ENCODE measurements at places on chromosomes 7 and 10.

- no peak for DNase-seq
Measured at GRCh38 chr10:122157451-122157850, 113.6 kb upstream of the BTBD16 start.

DNA sequence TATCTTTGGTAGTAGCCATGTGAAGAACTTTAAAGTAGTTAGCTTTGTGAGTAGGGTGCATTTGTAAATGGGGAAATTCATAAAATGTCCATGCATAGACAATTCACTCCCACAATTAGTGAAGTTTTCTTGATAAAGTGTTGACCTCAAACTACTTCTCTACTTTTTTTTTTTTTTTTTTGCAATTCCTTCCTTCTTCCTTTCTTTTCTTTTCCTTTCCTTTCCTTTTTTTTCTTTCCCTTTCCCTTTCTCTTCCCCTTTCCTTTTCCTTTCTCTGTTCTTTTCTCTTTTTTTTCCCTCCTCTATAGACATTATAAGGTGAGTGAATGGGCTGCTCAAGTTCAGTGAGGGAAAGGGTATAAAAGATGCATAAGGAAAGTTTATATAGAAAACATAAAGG, 184.2 kb downstream of the PTEN start:
- DNase-seq: no peak

- no peak for DNase-seq
Measured at GRCh38 chr7:26928703-26929347, 64.4 kb upstream of the SKAP2 start.

DNA sequence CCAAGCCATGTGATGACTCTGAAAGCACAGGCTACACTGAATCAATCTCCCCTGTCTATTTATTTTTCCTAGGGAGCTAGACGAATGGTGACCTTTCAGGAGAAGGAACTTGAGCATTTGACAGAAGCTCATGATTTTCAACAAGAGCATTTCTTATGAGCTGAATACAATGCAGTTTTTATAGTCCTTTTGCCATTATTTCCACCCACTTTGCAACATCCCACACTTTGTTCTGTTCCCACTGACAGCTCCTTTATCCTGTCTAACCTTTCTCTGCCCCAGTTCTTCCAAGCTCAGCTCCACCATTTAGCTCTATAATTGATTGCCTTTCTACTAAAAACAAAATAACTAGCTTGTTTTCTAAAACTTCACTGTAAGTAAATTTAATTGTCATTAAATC, 91.9 kb upstream of the PRSS1 start:
- DNase-seq: no peak

DNA sequence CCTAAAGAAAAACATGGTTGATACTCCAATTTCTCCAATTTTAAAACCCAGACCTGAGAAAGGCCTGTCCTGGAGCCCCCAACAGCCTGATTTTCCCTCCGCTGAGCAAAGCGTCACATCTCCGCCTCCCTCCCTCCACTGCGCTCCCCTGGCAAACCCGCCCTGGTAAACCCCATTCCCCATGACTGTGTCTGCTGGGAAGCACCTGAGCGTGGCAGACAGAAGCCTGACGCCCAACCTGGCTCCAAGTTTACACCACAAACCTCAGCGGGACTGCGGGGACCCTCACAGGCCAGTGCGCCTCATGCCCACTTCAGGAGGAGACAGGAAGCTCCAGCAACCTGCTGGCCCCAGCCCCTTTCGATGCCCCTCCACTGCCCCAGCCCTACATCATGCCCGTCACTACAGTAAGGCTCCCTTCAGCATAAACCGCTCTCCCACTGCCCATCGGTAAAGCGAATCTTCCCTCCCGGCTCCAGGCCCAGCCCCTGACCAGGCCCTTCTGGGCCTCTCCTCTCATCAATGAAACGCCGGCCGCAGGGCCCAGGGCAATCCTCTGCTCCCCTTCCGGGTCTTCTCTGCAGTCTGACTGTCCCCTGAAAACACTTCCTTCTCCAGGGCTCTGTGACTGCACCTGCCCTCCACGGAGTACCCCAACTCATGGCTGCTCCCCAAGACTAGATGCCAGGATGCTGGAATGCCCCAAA, 233.3 kb downstream of the MAD1L1 start:
- peak; percentile 70 for DNase-seq

GRCh38 chr10:107546284-107546683, 381.8 kb upstream of the SORCS1 start:
- no peak for DNase-seq

- DNase-seq: no peak
Measured at GRCh38 chr10:88193018-88193417, 329.6 kb downstream of the PTEN start.

GRCh38 chr10:132058793-132059759, 6.7 kb upstream of the JAKMIP3 start:
- no peak for DNase-seq

DNA sequence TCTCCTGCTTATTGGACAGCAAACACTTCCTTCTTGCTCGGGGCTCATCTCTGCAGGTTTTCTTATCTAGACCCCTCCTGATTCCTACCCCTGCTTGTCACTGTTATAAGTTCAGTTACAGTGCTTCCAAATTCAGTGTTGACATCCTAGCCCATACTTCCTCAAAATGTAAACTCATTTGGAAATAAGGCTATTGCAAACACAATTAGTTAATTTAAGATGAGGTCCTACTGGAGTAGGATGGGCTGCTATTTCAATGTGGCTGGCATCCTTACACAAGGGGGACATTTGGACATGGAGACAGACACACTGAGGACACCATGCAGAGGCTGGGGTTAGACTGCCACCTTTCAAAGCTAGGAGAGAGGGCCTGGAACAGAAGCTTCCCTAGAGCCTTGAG, 85.2 kb upstream of the NPVF start:
- no peak for DNase-seq

GRCh38 chr10:114482480-114483304, 78.4 kb upstream of the AFAP1L2 start:
- no peak for DNase-seq

DNA sequence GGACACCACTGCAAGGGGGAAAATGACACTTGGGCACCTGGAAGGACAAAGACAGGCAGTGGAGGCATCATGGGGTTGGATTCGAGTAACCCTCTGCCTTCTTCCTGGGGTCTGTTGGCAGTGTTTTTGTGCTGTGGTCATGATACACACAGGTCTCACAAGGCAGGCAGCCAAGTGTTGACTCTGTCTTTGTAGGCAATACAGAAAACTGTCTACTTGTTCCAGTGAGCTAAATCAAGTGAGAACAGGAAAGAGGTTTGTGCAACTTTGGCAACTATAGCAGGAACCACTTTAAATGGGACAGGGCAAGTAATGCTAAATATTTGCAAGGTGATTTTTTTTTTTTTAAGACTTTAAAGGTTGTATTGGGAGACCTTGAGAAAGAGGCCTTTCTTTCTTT, 578.6 kb upstream of the GALNT17 start:
- DNase-seq: no peak

- no peak for DNase-seq
Measured at GRCh38 chr10:70362328-70362727, 20.1 kb downstream of the LRRC20 start.

DNA sequence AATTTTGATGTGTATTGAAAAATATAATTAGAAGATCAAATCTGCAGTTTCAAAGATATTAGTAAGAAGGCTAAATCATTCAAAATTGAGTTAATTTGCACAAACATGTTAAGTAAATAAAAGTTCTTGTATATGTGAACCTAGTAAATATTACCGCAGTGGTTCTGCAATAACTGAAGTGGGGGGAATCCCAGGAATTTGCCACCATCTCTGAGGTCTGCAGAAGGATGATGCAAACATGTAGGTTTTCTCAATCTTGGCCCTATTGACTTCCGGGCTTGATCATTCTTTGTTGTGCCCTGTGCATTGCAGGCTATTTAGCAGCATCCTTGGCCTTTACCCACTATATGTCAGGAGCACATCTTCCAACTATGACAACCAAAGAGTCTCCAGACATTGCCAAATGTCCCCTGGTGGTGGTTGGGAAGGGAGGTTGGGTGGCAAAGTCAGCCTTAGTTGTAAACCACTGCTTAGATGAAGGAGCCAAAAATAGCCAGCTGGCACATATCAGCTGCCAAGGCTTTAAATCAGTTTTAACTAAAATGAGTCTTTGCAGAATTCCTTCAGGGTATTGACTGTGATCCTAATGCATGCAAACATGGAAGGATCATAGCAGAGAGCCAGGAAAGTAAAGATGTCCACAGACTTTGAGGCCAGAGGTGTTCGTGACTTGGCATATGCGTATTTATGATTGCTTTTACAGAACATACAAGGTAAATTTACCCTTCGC, 146.3 kb downstream of the TRIL start:
- no peak for DNase-seq

DNA sequence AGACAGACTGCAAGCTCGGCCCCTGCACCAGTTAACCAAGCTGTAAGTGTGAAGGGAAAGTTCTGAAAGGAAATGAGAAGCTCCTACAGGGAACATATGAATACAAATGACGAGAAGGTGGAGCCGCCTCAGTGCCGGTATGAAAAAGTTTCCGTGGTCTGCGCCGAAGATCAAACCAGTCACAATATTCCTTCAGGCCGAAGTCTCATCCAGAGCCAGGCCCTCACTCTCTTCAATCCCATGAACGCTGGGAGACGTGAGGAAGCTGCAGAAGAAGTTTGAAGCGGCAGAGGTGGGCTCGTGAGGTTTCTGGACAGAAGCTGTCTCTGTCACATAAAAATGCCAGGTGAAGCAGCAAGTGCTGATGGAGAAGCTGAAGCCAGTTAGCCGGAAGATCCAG, 71.9 kb downstream of the CFAP46 start:
- no peak for DNase-seq

GRCh38 chr7:33666531-33666930, 238.8 kb upstream of the BMPER start:
- no peak for DNase-seq

DNA sequence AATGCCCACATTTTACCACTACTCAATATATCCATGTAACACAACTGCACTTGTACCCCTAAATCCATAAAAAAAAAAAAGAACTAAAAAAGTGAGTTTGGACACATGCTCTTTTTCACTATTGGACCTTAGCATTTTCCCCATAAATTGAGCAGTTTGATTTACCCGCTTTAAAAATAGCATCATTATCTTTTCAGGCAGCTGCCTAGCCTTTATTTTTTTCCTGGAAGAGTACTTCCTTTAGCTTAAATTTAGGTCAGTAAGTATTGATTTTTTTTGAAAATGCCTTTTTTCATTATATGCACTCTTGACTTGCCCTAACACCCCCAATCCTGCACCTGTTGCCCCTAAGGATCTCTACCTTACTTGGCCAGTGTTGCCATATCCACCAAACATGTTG, 5.3 kb upstream of the NT5C3A start:
- no peak for DNase-seq

DNA sequence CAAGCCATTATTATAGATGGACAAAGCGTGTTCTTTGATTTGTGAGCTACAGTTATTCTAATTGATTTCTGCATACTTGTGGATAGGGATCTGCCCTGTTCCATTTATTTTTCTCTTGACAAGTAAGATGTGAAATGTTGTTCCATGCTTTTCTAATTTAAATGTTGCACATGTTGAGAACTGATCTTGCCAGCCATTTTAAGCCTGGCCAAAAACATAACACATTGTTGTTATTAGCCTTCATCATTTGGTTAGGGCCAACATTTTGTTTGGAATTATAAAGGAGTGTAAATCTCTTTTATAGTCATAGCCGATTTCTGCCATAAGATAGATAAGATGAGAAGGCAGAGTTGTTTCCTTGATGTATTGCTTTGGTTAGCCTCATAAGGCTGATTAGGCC, 117.0 kb downstream of the WNT2 start:
- DNase-seq: no peak

- peak; percentile 77 for DNase-seq
Measured at GRCh38 chr10:18140957-18141845, 977 bp downstream of the CACNB2 start.

GRCh38 chr10:34252111-34252510, 563.0 kb downstream of the PARD3 start:
- no peak for DNase-seq

DNA sequence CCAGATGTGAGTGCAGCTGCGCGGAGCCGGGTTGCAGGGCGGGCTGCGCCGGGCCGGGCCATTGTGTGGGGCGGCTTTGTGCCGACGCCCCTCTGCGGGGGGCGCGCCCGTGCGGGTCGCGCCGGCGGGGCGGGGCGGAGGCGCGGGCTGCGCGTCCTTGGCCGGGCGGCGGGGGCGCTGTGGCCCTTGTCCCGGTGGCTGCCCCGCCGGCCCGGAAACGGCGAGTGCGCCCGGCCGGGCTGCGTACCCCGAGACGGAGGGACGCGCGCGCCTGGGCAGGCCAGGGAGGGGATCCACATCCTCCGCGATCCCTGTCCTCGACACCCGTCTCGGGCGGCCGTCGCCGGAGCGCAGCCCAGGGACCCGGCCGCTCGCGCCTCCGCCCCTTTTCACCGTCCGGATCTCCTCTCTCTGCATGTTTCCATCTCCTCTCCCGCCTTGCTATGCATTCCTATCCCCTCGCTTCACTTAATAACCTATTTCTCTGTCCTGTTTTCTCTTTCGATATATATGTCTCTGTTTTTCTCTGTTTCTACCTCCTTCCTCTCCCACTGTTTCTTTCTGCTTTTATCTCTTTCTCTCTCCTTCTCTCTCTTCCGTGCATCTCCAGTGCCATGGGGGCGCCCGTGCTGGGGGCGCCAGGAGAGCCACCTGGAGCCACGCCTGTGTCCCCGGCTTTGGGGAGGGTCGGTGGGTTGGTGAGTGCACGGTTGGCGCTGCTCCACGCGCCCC, 765 bp downstream of the PFKFB3 start:
- peak; percentile 72 for DNase-seq

GRCh38 chr10:42992156-42992956, 84.5 kb upstream of the RET start:
- no peak for DNase-seq

- DNase-seq: no peak
Measured at GRCh38 chr7:84908196-84908793, 278.6 kb downstream of the SEMA3D start.

DNA sequence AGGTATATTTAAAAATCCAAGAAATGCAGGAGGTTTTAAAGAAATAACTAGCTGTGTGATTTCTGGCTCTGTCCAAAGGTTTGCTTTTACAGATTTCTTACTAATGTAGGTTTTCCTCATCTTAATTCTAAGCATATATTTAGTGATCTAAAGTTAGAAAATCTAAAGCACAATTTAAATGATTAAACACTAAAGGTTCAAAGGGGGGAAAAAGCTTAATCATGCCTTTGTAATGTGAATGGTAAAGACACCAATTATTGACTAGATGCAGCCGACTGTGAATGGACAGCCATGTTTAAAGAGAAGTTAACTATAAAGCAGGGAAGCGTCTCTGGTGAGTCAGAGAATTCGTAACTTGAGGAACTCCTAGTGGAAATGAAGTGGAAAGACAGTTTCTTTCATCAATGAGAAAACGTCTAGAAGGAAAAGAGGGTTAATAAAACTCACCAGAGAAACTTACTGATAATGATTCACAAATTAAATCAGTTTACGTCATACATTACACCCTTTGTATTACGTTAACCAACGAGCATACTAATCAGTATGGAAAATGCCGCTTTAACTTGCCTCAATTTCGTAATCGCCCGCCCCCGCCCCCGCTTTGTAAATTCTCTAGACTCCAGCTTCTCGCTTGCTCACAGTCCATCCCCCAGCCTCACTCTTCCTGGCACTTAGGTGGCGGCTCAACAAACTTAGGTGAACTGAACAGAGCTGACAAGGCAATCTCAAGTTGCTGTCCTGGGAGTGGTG, 1.1 kb upstream of the HBP1 start:
- no peak for DNase-seq

Data from kidney (tissue), 22 donors.